Activated CD8-positive, alpha-beta T cell treated with anti-CD3 and anti-CD28 coated beads, Interleukin-2, amount 10 ng/mL, durations not matched to agents 7 days and 5 days (primary cell): ENCODE measurements at places on chromosomes 13 and 19. TPM values are rescaled to one million over a fixed set of nuclear protein-coding genes. Genes with fewer than 3 reads are reported as not detected.

ZNF414 gene
- total RNA-seq = 28.7 TPM

GSX1 gene
- not detected for total RNA-seq

S1PR4 gene
- 140 TPM for total RNA-seq

RASGRP4 gene
- total RNA-seq = 0.50 TPM

OR10H1 gene
- not detected for total RNA-seq

IFNL4 gene
- total RNA-seq = not detected

ZNF700 gene
- total RNA-seq = 22.7 TPM

RGCC gene
- 23.8 TPM for total RNA-seq

ZNF614 gene
- total RNA-seq = 11.7 TPM

GPR4 gene
- not detected for total RNA-seq

SYT5 gene
- total RNA-seq = 1.3 TPM

IQCN gene
- total RNA-seq = 4.2 TPM

KLK4 gene
- total RNA-seq = not detected

NCLN gene
- total RNA-seq = 67.3 TPM

CYP4F12 gene
- not detected for total RNA-seq

PTGIR gene
- 10.4 TPM for total RNA-seq

CCNA1 gene
- 0.47 TPM for total RNA-seq

PRTN3 gene
- not detected for total RNA-seq

KCTD15 gene
- total RNA-seq = 0.42 TPM

NEK5 gene
- not detected for total RNA-seq

LILRA1 gene
- not detected for total RNA-seq

LILRB4 gene
- total RNA-seq = not detected

DACT3 gene
- 0.42 TPM for total RNA-seq

DUXA gene
- total RNA-seq = not detected

SYNGR4 gene
- not detected for total RNA-seq

CGB2 gene
- total RNA-seq = not detected
